ENCODE measurements at places on chromosomes 3 and 15. TPM values are rescaled to one million over a fixed set of nuclear protein-coding genes. Genes with fewer than 3 reads are reported as not detected.

DNA sequence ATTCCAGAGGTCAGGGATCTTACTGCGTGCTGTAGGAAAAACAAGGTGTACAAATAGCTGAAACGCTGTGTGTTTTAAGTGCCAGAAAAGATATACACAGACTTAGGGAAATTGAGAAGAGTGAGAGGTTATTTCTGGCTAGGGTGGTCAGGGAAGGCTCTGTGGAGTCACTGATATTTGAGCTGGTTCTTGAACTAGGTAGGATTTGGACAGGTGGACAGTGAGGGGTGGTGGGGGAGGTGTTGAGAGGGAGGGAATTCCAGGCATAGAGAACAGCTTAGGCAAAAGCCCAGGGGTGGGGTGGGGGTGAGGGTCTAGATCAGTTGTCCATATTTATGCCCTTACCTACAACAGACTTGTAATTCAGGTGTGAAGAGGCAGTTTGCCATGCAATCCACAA is 7.0 kb downstream of the SEMA6D start:
- DNase-seq = no peak

DNA sequence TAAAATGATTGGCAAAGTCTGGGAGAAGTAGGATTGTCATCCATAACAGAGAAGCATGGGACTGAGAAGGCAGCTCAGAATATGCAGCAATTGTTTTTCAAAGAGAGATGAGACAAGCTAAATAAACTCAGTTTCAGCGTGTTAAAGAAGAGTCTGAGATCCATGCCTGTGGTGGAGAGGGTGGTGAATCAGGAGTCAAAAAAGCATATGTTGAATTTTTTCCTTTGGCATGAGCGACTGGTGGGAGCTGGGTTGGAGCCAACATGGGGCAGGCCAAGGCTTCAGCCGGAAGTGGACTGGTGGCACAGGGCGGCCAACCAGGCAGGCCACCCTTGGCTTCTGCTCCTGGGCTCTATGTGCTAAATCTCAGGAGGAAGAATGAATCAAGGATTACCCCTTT is 102.0 kb downstream of the SST start:
- no peak for DNase-seq

STRIT1 gene
- not detected for total RNA-seq

GRCh38 chr15:61153291-61153690 is 75.8 kb downstream of the RORA start:
- DNase-seq = no peak

DNA sequence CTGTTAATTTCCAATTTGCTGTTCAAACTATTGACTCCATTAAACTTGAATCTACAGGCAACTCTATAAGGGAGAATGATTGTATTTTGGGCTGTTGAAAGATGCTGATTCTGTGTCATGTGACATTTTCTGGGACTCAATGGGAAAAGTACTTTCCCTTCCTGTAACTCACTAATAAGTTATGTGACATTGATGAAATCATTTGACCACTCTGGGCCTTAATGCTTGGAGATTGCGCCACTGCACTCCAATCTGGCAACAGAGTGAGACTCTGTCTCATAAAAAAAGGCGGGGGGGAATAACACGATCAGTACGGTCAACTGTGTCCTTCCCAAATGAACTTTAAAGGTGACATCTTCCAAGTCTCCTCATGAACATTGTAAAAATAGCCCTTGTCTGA is 215.2 kb upstream of the SGO1 start:
- DNase-seq = no peak

- peak; percentile 71 for DNase-seq
Observed at GRCh38 chr3:196138482-196139254, 56.8 kb upstream of the TFRC start.

DNA sequence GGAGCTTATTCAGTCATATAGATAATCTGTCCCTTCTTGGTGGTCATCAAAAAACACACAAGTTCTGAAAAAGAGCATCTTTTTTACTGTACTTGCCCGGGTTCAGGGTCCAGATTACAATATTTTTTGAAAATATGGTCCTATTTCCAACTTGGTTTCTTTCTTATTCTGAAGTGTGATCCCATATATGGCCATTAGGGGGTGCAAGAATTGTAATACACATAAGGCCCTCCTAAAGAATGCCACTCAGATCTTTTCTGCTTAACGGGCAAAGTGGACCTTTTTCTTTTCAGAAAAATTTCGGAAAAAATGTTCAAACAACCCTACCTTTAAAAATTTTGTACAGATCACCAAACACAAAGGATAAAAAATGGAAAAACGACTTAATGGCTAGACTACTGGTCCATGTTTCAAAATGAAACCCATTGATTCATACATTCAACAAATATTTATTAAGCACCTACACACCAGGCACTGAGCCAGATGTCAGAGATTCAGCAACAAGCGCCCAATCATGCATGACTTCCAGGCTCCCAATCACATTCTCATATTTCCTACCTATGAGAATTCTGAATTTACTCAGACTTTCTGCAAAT is 102.0 kb upstream of the MYRIP start:
- DNase-seq = no peak

TLR9 gene
- total RNA-seq = 0.46 TPM

- DNase-seq = no peak
Observed at GRCh38 chr15:42355291-42355690, 4.0 kb upstream of the CAPN3 start.

KLF15 gene
- total RNA-seq = 15.5 TPM

GRCh38 chr3:56799251-56799882 is 2.4 kb downstream of the ARHGEF3 start:
- no peak for DNase-seq

GRCh38 chr3:34686541-34686940 is 888.1 kb downstream of the PDCD6IP start:
- DNase-seq = no peak

DNA sequence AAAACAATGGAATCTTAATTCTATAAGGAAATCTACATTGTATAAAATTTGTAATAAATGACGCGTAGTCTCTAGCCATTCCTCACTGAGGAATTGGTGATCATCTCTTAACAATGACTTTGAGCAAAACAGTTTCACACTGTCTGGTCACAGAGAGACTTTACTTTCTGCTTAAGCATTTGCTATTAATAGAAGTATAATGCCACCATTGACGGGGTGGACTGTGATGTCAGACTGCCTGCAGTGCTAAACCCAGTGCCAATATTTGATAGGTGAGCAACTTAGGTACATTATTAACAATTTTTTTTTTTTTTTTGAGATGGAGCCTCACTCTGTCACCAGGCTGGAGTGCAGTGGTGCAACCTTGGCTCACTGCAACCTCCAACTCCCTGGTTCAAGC is 494.9 kb upstream of the ADAMTS9 start:
- no peak for DNase-seq

GOLGA8S gene
- total RNA-seq = 0.38 TPM

- no peak for DNase-seq
Observed at GRCh38 chr3:169189486-169189885, 474.0 kb downstream of the MECOM start.

DNA sequence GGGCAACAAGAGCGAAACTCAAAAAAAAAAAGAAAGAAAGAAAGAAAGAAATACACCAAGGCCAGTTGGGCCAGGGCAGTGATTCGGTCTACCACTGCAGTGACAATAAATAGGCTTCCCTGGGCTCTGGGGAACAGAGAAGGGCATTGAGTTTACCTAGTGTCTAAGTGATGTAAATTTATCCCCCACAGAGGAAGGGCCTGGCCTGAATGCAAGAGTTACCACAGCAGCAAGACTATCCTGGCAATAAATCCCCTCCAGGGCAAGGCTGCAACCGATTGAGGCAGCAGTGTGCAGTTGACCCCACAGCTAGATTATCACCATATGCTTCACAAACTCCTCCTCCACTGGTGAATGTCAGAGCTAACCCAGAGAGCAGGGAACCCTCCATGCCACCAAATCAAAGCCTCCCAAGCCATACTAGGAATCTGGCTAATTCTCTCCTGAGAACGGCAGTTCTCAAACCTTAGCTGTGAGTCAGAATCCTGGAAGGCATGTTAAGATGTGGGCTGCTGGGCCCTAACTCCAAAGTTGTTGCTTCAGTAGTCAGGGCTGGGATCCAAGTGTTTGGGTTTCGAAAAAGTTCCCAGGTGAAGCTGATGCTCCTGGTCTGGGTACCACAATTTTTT is 64.3 kb upstream of the GATM start:
- DNase-seq = peak; percentile 22

ITIH1 gene
- 2.6 TPM for total RNA-seq

CCR8 gene
- total RNA-seq = not detected

DNA sequence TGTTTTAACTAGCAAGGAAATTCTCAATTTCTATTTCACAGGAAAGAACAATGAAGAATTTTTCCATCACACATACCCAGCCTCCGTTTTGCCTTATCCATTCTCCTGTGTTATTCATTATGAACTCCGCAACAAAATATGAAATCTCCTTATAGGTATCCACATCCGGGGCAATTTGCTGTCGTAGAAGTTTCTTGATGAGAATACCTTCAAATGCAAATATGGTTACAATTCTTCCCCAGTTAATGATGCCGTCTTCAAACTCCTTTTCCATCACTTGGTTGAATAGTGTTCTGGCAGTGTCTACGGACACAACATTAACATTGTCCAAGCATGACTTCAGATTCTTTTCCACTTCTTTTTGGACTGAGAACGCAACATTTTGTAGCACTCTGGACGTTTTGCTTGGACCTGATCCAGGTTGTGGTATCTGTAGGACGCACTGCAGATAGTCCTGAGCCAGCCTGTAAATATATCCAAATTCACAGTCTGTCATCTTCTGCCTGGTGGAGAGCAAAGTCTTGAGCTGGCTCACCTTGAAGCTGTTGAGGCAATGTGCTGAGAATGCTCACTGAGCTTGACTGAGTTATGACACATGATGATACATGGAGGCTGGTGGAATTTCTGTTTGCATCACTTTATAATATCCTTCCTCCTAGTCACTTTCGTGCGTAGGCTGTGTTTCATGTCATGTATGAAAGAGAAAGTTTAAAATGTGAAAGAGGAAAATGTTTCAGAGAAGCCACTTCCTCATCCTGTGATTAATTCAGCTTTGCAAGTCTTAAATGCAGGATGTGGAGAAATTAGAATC is at the start of gene BCL2A1:
BCL2A1 (minus strand) TSS at position 573 of the 811 bp plus-strand sequence; CDS start at position 496, 77 bp downstream.
- DNase-seq = no peak

DNA sequence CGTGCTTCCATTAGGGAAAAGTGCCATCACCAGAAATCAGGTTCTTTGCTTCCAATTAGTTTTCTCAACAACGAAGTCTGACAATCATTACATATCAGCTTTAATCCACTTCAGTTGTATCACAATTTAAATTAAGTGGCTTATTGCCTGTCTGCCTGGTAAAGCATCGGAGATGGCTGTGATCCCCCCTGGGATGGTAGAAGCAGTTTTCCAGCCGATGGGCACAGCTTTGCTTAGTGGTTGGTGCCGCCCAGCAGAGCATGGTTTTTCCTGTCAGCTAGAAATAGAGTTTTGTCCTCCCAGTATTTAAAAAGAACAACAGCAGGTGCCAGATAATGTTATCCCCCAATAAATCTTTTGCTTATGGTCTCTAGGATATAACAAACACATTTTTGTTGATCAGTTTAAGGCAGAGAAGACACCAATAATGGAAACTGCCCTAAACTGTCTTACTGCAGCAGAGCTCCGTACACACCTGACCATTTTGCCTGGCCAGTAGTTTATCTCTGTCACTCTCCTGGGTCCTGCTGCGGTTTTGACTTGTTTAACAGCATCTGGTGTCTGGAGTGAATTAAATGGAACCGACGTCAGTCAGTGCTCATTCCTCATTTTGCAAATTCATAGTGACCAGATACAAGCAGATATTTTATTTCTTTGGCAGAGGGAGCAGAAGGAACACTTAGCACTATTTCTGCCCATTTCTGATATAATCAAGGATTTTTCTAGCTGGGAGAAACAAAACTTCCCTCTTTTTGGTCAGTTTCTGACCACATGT is 79.1 kb downstream of the SLC49A4 start:
- no peak for DNase-seq

- DNase-seq = no peak
Observed at GRCh38 chr3:104392327-104392726, 974.4 kb upstream of the ALCAM start.

CEP19 gene
- total RNA-seq = 0.69 TPM

FEZF2 gene
- total RNA-seq = not detected

- DNase-seq = peak; percentile 93
Observed at GRCh38 chr3:185659942-185660921, 74.1 kb downstream of the SENP2 start.

KCNMB2 gene
- not detected for total RNA-seq

ACSBG1 gene
- total RNA-seq = not detected

DNA sequence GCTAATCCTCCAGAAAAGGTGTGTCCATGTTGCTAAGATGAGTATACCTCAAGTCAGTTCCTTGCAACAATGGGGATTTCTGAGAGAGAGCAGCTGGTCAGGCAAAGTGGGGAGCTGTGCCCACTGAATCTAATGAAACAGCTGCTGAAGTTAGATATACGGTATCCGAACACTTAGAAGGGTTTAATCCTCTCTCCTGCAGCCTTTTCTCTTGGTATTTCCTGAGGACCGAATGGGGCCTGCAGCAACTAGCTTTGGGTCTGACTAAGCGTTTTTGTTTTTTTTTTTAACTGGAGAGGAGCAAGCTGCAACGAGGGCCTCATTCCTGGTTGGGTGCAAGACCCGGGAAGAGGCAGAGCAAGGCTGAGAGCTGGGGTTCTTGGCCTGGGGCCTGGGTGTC is 37.6 kb upstream of the BNC1 start:
- no peak for DNase-seq

- DNase-seq = peak; percentile 83
Observed at GRCh38 chr15:79032656-79033055, 57.9 kb downstream of the RASGRF1 start.

GRCh38 chr3:36250191-36250590 is 130.1 kb upstream of the STAC start:
- no peak for DNase-seq

NPRL2 gene
- 10.6 TPM for total RNA-seq

DNA sequence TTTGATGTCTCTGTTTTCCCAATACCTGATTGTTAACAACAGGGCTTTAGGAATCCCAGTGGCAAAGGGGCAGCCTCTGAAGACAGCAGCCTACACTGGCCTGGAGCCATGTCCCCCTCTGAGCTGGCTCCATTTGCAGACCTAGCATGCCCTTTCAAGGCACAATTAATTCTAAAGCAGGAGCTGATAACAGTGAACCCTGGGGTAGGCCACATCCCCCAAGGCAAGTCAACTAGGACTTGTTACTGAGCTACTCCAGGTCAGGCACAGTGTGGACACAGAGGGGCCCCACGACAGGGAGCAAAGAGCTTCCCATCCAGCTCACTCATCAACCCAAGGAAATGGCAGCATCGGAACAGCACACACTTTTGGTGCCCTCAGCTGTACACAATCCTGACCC is 51.9 kb downstream of the SPSB4 start:
- DNase-seq = peak; percentile 38

- no peak for DNase-seq
Observed at GRCh38 chr3:29693863-29694262, 413.0 kb downstream of the RBMS3 start.

- no peak for DNase-seq
Observed at GRCh38 chr3:61537366-61537765, 24.0 kb upstream of the PTPRG start.

- no peak for DNase-seq
Observed at GRCh38 chr3:70646635-70647034, 334.2 kb upstream of the MDFIC2 start.

DNA sequence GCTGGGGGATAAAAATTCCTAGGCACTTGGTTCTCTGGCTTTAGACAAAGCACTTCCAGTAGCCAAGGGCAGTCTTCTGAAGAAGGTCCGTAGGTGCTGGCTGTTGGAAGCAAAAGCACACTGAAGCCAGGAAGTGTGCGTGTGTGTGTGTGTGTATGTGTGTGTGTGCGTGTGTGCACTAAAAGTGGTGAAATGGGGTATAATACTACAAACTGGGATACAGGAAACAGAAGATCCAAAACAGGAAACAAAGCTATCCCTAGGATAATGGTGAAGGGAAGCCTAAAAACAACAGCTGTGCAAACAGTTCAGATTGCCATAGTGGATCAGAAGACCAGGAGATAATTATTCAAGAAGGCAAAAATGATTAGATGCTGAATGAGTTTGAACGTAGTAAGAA is 103.4 kb downstream of the IL20RB start:
- DNase-seq = no peak

Data from posterior vena cava (tissue), 2 donors.